ENCODE measurements at places on chromosomes 13 and 19.

GRCh38 chr19:31220540-31220939 is 128.7 kb downstream of the TSHZ3 start:
- DNase-seq: no peak

- DNase-seq: peak; percentile 22
These were observed 92.6 kb upstream of the MCF2L start for GRCh38 chr13:112876305-112877000.

GRCh38 chr19:54903303-54903702 is 2.6 kb upstream of the NCR1 start:
- no peak for DNase-seq

DNA sequence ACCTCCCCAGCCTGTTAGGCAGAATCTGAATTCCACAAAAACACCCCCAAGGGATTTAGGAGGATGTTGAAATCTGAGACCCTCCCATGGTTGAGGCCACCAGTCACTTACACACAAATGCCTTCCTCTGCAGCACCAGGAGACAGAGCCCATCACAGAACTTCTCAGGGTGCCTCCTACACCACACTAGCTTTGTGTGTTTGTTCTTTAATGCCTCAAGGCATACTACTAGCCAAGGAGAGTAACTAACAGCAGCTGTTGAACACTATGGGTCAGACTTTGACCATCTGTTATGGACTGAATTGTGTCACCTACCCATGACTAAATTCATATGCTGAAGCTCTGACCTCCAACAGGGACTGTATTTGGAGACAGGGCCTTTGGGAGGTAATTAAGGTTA is 9.5 kb upstream of the MED26 start:
- no peak for DNase-seq

DNA sequence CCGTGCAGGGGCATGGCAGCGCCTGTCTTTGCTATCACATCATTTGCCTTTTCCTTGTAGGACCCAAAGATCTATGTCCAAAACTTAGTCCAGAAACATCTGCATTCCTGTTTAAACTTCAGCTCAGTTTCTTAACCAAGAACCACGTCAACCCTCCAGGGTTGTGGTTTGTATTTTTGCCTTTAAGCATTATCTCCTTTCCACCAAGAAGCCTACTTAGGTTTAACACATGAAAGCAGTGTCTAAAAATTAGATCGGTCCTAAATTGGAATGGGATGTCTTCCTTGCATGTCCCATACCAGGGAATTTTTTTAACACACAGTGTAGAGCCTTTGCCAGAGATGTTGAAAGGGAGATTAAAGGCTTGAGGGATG is 38.8 kb downstream of the DHRS12 start:
- no peak for DNase-seq

GRCh38 chr19:51607077-51607476 is 23.1 kb downstream of the SIGLEC5 start:
- no peak for DNase-seq

DNA sequence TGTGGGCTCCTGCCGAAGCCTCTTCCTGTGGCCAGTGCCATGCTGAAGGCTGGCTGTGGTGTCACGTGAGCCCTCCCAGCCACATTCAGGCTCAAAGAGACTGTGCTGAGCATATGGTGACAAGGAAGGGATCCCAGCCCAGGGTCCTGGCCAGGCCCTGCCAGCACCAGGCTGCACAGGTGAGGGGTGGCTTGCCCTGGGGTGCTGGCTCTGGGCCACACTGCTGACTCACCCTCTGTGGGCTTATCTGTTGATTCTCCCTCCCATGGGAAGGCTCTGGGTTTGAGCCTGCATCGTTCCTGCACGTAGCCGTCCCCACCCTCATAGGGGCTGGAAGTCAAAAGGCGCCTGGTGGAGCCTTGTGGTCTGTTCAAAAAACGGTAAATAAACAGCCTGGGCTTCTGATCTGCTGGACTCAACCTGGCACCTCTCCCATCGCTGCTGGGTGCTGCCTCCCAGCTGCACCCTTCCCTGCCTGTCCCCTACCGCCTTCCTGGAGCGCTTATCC is 31.1 kb downstream of the DNM2 start:
- DNase-seq: no peak

- no peak for DNase-seq
These were observed 285.8 kb upstream of the PCDH9 start for GRCh38 chr13:67515895-67516294.

DNA sequence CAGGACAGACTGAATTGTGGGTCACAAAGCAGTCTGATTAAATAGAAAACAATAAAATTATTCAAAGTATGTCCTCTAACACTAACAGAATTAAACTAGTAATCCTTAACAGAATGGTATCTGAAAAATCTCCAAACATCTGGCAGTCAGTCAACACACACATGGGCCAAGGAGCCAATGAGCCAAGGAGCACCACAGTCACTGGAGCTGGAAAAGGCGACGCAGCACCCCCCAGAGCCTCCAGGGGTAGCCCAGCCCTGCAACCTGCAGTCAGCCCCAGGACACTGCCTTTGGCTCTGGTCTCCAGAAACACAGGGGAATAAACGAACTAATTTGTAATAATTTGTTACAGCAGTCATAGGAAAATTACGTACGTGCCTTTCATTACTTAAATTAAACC is 12.3 kb downstream of the TUBGCP3 start:
- DNase-seq: no peak

- DNase-seq: no peak
These were observed 26.3 kb downstream of the SAE1 start for GRCh38 chr19:47156861-47157430.

- no peak for DNase-seq
These were observed 98.7 kb upstream of the KL start for GRCh38 chr13:32917504-32917903.

GRCh38 chr13:45119469-45119990 is 780 bp upstream of the GTF2F2 start:
- DNase-seq: peak; percentile 61

DNA sequence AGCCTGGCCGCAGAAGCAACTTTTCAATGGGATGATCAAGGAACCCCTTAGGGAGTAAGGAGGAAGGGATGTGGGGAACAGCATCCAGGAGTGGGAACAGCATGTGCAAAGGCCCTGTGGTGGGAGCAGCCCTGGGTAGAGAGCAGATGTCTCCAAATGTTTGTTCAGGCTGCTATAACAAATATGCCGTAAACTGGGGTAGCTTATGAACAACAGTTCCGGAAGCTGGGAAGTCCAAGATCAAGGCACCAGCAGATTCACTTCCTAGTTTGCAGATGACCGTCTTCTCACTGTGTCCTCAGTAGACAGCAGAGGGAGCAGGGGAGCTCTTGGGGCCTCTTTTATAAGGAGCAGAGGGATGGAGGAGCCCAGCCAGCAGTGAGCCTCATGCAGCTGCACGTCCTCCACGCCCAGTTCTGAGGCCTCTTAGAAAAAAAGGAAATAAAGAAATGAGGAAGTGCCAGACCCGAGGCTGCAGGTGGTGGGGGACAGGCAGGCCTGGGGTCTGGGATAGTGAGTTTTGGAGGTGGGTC is 4.2 kb upstream of the LRRC25 start:
- peak; percentile 76 for DNase-seq

- DNase-seq: no peak
These were observed 25.6 kb upstream of the CXCL17 start for GRCh38 chr19:42468273-42468796.

- DNase-seq: no peak
These were observed 32.0 kb downstream of the DNAJC3 start for GRCh38 chr13:95708811-95709500.

DNA sequence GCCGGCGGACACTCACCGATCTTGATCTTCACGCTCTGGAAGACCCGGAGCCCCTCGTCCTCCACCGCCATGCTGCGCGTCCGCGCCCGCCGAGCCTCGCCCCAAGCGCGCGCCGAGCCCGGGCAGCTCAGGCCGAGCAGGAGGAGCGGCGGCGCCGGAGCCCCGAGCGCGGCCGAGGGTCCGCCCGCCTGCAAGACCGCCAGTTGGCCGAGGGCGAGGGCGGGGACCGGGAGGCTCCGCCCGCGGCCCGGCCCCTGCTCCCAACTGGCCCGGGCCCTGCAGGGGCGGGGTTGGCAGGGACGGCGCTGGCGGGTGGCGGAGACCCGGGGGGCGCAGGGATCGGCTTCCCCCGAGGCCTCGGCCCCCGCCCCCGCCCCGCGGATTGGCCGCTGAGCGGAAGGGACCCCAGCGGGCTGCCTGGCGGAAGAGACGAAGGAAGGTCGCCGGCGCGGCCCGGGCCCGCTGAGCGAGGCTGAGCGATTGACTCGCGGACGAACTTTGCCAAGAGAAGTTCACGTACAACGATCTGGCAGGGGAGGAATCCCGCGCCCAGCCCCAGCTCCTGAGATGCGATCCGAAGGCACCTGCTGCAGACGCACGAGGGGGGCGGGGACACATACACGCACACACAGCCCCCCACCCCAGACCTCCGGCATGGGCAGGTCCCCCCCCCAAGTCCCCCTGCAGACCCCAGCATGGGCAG is at the start of gene RASA3:
TSS of gene RASA3 (minus strand) at position 205 of the 703 bp plus-strand sequence. CDS start at position 71, 134 bp downstream.
- DNase-seq: peak; percentile 89

- DNase-seq: peak; percentile 12
These were observed 16.8 kb downstream of the TEX29 start for GRCh38 chr13:111337206-111337605.

- DNase-seq: no peak
These were observed 95.3 kb upstream of the SLC15A1 start for GRCh38 chr13:98847780-98848179.

DNA sequence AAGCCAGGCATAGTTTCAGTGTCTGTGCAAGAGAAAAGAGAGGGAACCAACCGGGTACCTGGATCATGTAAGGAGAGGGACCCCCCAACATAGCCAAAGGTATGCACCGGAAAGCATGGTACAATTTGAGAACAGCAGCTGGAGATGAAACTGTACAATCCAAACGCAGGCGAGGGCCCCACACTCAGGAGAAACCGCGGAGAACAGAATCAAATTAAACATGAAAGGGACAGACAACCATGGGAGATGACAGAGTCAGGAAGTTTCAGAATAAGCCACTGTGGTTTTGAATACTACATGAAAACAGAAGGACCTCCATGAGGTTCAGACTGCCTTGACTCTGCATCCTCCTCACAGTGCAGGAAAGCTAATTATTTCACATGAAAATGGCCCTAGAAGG is 62.9 kb upstream of the SPATA13 start:
- no peak for DNase-seq

DNA sequence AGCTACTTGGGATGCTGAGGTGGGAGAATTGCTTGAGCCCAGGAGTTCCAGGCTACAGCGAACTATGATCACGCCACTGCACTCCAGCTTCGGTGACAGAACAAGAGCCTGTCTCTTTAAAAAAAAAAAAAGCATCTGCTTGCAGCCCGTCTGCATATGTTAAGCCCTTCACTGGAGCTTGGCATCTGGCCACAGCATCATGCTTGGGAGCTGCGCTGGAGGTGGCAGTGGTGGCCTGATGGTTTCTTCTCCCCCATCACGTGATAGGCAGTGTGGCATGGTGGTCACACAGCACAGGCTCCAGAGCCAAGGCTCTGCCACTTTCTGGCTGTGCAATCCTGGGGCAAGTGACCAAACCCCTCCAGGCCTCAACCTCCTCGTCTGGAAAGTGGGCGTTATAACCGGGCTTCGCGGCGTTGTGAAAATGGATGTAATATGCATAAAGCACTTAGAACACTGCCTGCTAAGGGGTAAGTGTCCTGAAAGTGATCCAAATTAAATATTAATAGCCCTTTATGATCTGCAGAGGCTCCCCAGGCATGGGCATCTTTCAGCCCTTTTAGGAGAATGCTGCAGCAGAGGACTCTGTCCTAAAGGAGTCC is 24.4 kb downstream of the MARK4 start:
- no peak for DNase-seq

DNA sequence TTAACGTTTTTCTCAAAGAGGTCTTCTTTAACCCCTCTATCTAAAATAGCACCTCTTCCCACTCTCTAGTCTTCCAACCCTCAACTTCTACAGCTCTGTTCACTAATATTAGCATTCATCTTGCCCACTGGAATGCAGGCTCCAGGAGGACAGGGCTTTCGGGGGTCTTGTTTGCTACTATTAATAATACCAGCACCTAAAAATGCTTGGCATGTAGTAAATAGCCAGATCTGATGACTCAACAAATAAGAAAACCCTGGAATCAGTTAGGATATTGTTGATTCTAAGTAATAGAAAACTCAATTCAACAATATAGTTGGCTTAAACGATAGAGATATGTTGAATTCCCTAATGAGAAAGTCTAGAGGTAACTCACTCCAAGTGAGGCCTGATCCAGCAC is 14.2 kb downstream of the DYRK1B start:
- DNase-seq: no peak

GRCh38 chr13:80341756-80342370 is 937 bp upstream of the SPRY2 start:
- DNase-seq: peak; percentile 86

- DNase-seq: no peak
These were observed 7.6 kb downstream of the SIGLECL1 start for GRCh38 chr19:51258165-51259160.

DNA sequence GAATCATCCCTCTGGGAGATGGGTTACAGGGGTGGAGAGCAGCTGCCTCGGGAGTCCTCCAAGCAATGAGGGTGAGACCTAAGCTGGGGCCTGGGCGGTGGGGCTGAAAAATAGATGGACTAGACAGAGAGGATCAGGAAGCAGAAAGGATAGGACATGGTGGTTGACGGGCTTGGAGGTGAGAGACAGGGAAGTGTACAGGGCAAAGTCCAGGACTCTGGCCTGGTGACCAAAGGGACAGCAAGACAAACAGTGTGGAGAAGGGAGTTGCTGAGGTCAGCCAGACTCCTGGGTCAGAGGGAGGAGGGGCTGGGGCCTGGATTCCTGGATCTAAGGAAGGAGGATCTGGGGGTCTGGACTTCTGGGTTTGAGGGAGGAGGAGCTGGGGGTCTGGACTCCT is 5.5 kb downstream of the PHLDB3 start:
- DNase-seq: no peak

Measured in right forelimb (tissue), 1 donor.